Activated CD4-positive, CD25-positive, alpha-beta regulatory T cell (primary cell): ENCODE measurements at places on chromosomes 5 and 9.

- no peak for DNase-seq
Measured at GRCh38 chr5:179345433-179346321, at the start of gene ADAMTS2. Gene ADAMTS2, minus strand, starts transcription at chr5:179345461. Its CDS starts 133 bp downstream, at chr5:179345328.

DNA sequence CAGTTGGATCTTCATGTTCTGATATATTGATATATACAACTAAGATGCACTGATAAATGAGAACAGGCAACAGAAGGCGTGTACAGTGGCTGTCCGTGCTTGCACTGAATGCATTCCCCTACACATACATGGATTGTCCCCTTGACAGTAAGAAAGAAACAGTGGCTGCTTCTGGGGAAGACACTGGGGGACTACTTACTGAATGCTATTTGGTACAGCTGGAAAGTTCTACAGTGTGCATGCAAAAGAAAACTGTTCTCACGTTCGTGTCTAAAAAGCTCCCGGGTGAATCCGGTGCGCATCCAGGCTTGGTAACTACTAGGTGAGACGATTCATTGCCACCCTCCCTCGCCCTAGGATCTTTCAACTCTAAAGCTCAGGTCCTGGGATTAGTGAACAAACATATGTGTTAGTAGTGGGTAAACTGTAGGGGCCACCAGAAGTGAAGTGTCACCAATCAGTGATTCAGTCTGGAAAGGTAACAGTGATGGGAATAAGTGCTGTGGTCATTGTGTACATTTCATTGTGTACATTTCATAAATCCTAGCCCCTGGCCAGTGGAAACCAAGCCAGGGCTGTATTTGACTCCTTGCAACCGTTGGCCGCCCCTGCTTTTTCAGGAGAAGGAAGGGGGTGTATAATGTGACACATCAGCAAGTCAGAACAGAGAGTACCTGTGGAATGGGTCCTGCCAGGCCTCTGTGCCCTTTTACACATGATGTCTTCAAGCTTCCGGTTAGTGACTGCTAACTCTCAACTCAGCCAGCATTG lies 46.3 kb upstream of the BOD1 start:
- no peak for DNase-seq

- no peak for DNase-seq
Measured at GRCh38 chr5:79448336-79448735, 65.6 kb downstream of the HOMER1 start.

GRCh38 chr5:92003806-92004205 lies 620.7 kb upstream of the ARRDC3 start:
- DNase-seq = no peak

- no peak for DNase-seq
Measured at GRCh38 chr9:89714321-89714720, 109.5 kb downstream of the GADD45G start.

DNA sequence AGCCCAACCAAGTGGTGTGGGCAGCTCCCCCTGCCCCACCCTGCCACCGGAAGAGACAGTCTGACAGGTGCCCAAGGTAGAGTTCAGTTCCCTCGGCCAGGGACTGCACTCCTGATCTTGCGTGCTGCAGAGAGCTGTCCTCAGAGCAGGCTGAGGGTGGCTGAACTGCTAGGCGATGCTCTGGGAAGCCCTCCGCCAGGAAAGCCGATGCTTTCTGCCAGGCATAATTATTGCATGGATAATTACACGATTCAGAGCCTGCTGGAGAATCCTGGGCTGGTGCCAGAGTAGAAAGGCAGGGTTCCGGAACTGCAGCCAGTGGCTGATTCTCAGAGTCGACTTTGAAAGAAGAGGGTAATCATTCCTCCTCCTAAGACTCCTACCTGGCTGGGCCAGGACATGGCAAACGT lies 19.3 kb downstream of the KCNIP1 start:
- no peak for DNase-seq
